Tibial nerve (tissue), 4 donors: ENCODE measurements at places on chromosomes 2 and 18. TPM values are rescaled to one million over a fixed set of nuclear protein-coding genes. Genes with fewer than 3 reads are reported as not detected.

GATA6 gene
- total RNA-seq, result 8.3 TPM

DNA sequence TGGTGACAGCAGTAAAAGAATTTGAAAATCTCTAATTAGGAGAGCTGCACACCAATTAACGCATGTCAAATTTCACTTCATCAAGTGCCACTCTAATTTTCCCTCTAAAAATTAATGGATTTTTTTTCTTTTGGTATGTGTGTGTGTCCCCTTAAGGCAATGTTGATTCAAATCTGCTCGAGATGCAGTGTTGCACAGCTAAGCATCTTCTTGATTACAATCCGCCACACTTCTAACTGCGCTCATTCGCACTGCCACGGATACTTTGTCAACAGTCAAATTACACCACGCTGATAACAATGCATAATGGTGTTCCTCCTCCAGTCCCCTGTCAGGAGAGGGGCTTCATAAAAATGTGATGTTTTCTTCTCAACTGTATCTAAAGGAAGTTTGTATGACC, 261.4 kb downstream of the MEIS1 start:
- no peak overlapping the region for H3K27ac ChIP-seq
- no peak overlapping the region for H3K4me3 ChIP-seq
- no peak for DNase-seq
- no peaks in the 10 kb centered on the region for H3K36me3 ChIP-seq
- H3K27me3 ChIP-seq, result no peaks in the 10 kb centered on the region

ASTL gene
- total RNA-seq, result not detected

POTEC gene
- total RNA-seq, result not detected

DNA sequence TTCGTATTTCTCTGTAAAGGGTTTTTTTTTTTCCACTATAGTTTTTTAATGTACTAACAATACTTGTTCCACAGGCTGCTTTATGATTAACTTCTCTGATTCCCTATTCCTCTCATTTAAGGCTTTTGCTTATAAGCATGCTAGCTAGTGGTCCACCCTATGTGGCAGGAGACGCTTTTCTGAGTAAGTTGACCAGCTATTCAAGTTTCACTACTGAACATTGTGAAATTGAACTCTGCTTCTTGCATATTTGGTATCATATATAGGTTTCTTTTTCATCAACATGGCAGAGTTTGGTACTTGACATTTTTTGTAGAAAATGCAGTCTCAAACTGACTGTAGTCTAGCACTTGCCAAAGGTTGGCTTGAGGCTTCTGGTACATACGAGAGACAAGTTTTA, 74.2 kb downstream of the OTX1 start:
- no peak for DNase-seq
- H3K4me1 ChIP-seq, result no peaks in the 10 kb centered on the region
- no peaks in the 10 kb centered on the region for H3K27me3 ChIP-seq
- H3K27ac ChIP-seq, result no peak overlapping the region

GRCh38 chr18:56453631-56454030, 184.8 kb downstream of the TXNL1 start:
- H3K27me3 ChIP-seq, result no peaks in the 10 kb centered on the region
- no peak overlapping the region for H3K27ac ChIP-seq
- H3K36me3 ChIP-seq, result no peaks in the 10 kb centered on the region
- no peak for DNase-seq

- no peaks in the 10 kb centered on the region for H3K27me3 ChIP-seq
- DNase-seq, result no peak
- H3K4me1 ChIP-seq, result peaks cover 8% of the 10 kb centered on the region
- no peak overlapping the region for H3K4me3 ChIP-seq
Observed at GRCh38 chr2:40405465-40405864, 46.4 kb downstream of the SLC8A1 start.
